ENCODE measurements at places on chromosomes 3 and 15.

- no peak for DNase-seq
Observed at GRCh38 chr15:55552926-55553325, 35.2 kb downstream of the PYGO1 start.

- DNase-seq, result no peak
Observed at GRCh38 chr15:38551720-38552648, 12.6 kb downstream of the RASGRP1 start.

DNA sequence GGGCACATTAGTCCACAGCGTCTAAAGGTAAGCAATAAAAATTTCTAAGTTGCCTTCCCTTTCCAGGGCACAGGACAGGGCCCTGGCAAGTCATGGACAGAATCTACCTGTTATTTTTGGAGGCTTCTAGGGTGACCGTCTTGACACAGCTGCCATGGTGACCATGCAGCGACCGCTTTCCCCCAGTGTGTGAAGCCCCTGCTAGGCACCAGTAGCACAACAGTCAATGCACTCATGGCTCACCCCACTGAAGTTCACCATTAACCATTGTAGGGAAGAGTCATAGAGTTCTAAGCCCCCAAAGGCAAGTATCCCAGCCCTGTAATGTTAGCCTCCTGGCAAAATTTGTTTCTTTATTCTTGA, 43.8 kb upstream of the SLCO2A1 start:
- no peak for DNase-seq

DNA sequence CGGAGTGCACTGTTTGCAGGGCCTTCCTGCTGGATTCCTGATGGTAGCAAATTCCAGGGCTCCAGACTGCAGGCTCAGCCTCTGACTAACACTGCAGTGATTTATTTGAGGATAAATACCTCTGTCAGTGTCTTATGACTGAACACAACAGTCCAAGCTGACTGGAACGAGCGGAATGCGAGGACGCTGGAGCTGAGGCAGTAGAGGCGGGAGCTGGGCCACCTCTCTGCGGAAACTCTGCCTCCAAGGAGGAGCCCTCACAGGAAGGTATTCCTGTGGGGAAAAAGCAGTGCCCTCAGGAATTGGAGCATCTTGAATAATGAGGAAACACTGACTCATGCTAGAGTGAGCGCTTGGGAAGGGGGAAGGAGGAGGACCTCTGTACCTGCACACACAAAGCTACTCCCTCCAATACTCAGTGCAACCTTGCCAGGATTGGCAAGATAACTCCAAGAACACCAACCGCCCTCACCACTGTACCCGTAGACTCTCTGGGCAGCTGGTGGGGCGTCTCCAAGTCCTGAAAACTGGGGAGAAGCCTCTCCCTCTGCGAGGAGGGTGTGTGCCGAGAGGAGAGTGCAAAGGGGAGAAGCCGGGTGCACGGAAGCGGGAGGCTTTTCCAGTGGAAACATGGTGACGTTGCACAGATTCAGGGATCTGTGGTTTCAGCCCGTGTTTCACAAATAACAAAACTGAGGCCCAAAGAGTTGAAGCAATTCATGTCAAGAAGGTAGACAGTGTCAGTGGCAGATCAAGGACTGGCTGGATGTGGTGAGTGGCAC, 43.0 kb downstream of the VGLL4 start:
- no peak for DNase-seq

- DNase-seq, result no peak
Observed at GRCh38 chr3:38214560-38214959, 49.2 kb downstream of the OXSR1 start.

DNA sequence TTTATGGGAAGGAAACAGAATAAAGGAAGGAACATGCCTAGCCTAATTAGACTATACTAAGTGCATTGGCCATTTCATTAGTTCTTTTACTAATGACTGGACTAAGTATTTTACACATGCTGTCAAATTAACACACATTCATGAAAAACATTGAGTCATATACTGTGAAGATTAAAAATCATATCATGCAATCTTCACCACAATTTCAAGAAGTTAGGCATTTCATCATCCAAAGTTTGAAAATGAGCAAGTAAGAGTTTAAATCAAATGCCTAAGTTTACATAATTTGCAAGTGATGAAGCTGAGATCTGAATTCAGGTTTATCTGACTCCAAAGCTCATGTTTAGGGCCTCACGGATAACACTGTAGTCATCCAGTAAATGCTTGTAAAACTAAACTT, 601.0 kb downstream of the PDCD6IP start:
- no peak for DNase-seq

GRCh38 chr3:40872258-40872920, 326.9 kb upstream of the CTNNB1 start:
- DNase-seq, result no peak

DNA sequence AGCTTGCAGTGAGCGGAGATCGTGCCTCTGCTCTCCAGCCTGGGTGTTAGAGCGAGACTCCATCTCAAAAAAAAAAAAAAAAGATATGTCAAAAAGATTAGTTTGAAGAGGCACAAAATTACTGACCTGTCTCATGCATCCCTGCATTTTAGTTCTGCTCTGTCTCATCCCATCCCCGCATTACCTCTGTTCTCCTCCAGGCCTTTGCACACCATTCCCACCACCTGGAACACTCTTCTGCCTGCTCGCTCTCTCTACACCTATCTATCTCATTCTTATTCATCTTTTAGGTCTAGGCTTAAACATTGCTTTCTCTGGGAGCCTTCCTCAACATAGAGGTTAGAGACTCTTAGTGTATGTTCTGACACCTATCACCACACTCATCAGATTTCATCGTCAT, 32.9 kb upstream of the ZNF770 start:
- DNase-seq, result no peak

- no peak for DNase-seq
Observed at GRCh38 chr15:68353421-68354135, 76.0 kb downstream of the FEM1B start.

- no peak for DNase-seq
Observed at GRCh38 chr3:29353807-29354206, 72.9 kb downstream of the RBMS3 start.

DNA sequence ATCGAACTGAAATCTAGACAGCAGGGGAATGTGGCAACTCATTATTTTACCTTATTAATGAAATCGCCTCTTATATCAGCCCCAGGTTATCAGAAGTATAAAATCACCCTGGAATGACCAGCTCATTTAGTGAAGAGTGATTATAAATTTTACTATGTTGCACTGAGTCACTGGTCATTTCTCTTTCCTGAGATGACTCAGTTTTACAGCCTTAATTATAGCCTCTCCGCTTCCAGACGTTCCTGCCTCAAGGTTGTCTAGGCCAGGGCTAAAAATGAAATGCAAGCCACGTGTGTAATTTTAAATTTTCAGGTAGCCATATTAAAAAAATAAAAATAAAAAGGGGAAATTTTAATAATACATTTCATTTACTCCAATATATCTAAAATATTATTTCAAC, 33.3 kb downstream of the DET1 start:
- DNase-seq, result no peak

DNA sequence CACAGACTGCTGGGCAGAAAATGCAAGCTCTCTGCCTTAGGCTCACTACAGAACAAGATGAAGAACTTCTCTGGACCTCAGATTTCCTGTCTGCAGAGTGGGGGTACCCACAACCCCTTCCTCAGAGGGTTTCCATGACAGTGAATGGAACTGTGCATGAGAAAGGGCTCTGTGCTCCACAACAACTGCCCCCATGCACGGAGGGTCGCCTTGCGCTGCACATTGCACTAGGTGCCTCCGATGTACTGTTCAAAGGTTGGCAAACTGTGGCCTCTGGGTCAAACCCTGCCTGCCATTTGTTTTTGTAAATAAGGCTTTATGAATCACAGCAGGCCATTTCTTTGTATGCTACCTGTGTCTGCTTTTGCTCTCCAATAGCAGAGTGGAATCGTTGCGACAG, 172.0 kb downstream of the RAB11A start:
- no peak for DNase-seq

- no peak for DNase-seq
Observed at GRCh38 chr3:187520027-187520945, 149.9 kb downstream of the SST start.

DNA sequence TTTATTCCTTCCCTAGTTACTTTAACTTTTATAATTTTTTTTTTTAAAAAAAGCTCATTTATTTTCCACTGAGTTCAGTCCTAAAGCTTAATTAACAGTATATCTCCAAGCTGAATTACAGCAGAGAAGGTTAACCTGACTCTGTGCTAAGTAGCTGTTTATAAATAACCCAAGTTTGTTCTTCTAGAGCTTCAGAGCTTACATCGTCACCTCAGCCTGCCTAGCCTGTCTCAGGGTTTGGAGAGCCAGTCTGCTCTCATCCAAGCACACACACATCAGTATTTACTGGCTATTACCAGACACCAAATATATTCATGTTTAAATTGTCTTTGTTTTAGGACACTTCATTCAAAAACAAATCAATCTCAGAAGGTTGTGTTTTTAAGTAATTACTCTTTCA, 154.9 kb downstream of the CDIN1 start:
- DNase-seq, result no peak

GRCh38 chr15:23647421-23648370, at the start of gene MAGEL2:
Gene MAGEL2 (minus strand): TSS chr15:23647867. CDS start chr15:23647742, 125 bp downstream.
- DNase-seq, result no peak

GRCh38 chr3:193556841-193557240, 2.1 kb upstream of the ATP13A4 start:
- no peak for DNase-seq

DNA sequence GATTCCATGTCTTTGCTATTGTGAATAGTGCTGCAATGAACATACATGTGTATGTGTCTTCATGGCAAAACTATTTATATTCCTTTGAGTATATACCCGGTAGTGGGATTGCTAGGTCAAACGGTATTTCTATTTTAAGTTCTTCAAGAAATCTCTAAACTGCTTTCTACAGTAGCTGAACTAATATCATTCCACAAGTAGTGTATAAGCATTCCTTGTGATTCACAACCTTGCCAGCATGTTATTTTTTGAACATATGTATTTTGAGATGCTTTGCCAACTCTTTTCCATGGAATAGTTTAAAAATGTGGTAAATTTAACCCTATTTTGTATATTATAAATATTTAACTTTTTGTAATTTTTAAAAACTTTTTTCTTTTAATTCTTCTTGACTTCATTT, 592.7 kb upstream of the NAALADL2 start:
- DNase-seq, result no peak

- DNase-seq, result no peak
Observed at GRCh38 chr3:159637883-159638542, 350.6 kb upstream of the IL12A start.

DNA sequence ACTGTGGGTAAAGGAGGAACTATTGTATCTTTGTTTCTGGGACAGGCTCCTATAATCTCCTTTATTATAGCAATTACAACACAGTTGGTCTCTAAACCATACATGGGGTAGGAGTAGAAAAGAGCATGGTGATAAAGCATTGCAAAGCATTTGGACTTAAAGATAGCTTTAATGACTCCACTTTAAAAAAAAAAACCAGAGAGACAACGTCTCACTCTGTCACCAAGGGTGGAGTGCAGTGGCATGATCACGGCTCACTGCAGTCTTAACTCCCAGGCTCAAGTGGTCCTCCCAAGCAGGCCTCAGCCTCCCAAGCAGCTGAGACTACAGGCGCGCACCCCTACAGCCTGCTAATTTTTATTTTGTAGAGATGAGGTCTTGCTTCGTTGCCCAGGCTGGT, 68.2 kb downstream of the DENND4A start:
- no peak for DNase-seq

DNA sequence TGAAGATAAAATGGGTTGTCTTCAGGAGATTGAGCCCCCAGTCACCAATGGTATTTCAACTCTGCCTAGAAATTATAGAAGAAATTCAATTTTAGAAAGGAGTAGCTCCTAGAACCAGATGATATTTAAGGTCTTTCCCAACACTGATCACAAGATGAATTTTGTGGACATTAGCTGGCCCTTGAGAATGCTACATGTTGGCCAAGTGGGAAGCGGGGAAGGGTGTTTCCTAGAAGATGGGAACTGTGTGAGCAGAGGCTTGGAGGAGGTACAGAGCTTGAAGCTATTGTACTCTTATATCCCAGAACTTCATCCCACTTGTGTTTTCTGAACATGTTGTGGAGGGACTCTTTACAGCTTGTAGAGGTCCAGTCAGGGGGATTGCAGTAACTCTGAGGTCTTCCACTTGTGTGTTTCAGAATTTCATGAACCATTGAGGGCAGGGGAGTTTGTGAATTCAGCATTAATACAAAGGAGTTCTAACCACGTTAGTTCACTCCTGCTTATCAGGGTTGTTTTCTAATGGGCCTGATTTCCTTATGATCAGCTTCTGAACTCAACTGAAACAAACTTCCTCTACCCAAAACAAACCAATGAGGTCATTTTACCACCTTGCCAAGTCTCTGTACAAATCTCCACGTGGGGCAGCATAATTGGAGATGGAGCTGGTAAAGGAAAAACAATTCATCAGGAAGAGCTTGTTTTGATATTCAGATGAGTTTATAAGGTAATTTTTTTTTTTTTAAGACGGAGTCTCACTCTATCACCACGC, 152.6 kb upstream of the TPM1 start:
- DNase-seq, result no peak

GRCh38 chr3:127584734-127585133, 5.8 kb downstream of the TPRA1 start:
- DNase-seq, result no peak

DNA sequence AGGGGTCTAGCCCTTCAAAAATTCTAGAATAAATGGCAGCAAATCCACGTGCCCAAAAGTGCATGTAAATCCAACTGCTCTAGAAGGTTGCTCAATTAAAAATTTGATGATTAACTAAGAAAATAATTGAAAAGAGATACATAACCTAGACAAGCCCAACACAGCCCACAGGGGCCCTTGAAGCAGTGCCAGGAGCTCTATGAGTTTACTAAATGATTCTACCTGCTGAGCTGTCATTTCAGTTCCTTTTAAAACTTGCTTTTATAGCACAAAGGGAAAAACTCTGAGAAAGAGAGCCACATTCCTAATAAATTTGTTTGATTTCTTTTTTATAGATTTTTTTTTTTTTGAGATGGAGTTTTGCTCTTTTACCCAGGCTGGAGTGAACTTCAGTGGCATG, 38.9 kb upstream of the GNB5 start:
- DNase-seq, result no peak
